Vagina (tissue), 2 donors: ENCODE measurements at places on chromosomes 3 and 15. TPM values are rescaled to one million over a fixed set of nuclear protein-coding genes. Genes with fewer than 3 reads are reported as not detected.

Gene PROK2
- 0.74 TPM for total RNA-seq

Gene OR4F15
- not detected for total RNA-seq

Gene IQCF5
- not detected for total RNA-seq

Gene CPLX3
- total RNA-seq, result not detected

Gene IFT80
- total RNA-seq, result 8.3 TPM

Gene VGLL3
- total RNA-seq, result 17.7 TPM

Gene HTR3E
- not detected for total RNA-seq

Gene EFHB
- total RNA-seq, result 0.49 TPM

Gene ROBO2
- total RNA-seq, result 11.0 TPM

DNA sequence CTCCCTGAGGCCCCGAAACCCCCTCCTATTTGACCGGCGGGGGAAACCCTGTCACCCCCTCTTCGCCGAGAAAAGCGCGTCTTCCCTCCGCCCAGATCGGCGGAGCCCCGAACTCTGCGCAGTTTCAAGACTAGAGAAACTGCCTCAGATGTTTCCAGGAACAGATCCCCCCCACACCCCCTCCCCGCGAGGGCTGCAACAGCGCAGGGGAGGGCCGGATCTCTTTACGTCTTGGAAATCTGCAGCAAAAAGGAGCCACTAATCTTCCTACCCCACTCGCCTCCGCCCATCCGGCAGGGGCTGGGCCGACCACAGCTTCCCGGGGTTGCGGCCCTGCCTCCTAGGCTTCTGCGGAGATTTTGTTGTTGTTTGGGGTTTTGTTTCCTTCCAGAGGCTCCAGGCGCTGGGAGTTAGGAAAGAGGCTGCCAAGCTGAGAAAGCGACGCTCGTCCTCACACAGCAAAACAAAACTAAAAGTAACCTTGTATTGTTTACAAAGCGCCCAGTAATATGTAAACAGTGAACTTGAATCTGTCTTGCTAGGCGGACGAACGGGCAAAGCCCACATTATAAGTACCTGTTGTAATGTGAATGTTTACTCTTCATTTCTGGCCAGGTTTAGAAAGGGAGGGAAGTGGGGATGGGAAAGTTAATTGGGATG is 2.2 kb downstream of the FOXB1 start:
- DNase-seq, result no peak

GRCh38 chr3:98012979-98013378 is 22.1 kb downstream of the GABRR3 start:
- DNase-seq, result no peak

DNA sequence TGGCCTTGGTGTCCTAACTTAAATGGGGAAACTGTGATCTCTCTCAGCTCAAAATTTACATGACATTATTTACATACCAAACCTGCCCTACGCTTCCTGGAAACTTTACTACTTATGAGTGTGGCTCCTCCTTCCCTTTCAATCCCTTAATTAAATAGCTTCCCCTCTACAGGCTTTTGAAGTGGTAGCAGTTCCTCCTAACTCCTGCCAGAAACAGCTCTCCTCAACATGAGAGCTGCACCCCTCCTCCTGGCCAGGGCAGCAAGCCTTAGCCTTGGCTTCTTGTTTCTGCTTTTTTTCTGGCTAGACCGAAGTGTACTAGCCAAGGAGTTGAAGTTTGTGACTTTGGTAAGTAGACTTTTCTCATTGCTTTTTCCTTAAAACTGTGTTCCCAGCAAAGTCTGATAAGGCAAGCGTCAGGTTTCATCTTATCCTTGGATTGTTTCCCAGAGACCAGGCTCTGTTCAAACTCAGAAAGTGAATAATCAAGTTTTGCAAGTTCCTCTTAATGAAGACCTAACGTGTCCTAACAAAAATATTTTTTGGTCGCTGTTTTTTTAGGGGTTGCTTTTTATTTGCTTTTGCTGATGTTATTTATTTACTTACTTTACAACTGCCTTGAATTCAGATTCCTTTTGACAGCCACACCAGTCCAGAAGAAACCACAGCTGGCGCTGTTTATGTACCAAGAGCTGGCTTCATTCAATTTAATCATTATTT is at the start of gene ACP3:
Gene ACP3, plus strand, starts transcription at position 179 of the 720 bp plus-strand sequence. Its CDS starts 50 bp downstream, at position 229.
- DNase-seq, result no peak

GRCh38 chr3:110343945-110344344 is 727.7 kb upstream of the NECTIN3 start:
- DNase-seq, result no peak

DNA sequence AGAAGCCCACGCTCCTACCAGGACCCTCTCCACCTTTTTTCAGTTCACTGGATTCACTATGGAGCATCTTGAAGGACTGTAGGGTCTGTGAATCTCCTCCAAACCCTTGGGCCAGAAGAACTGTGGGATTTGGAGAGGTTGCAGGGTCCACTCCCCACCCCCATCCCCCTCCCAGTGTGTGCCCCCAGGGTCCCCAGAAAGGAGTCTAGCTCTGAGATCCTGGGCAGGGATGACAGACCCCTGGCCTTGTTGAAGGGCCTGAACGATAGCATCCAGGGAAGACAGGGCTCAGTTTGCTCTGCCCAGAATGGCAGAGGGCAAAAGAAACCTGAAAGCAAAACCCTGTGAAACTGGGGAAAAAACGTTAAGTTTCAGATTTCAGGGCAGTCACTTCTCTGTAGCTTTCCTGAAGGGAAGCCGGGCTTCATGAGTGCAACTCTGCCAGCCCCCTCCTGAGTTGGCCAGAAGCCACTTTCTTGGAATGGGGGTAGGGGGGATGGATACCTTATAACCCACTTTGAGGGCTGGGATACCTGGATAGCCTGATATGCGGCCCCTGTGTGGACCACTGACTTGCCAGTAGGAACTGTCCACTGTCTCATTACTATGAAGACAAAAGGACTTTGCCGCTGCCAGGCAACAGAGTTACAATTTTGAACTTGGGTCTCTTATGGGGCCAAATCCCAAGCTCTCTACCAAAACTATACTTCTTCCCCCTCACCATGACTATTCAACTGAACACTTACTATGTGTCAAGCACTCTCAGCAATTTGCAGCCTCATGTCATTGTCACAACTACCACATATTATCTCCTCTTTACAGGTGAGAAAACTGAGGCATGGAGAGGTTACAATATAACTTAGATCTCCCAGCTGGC is 1.6 kb upstream of the CISH start:
- no peak for DNase-seq

DNA sequence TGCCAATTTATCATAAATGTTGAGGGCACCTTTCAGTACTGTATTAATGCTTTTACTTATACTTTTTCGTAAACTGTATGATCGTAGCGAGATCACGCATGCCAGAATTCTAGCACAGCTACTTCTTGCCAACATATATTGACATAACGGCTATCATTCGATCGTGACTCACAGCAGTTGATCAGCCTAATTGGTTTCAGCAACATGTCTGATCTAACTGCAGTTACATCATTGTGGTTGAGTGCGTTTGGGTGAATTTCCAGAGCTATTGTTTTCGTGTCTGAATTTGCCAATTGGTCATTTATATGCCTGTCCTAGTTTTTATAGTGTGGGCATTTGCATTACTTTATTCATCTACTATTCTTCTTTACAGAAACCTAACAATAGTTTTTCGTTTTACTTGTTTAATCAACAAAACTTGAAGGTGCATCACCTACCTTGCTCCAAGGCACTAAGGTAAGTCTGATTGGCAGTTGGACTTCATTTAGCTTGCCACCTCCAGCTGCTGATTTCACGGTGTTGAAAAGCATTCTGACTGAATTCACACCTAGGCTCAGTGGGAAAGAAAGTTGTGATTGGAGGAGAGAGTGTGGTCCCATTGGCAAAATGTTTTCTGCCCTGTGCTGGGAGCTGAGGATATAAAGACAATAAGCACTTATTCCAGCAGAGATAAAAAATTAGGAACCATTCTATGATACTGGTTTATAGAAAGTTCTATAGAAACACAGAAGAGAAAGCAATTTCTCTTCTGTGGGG is 120.9 kb upstream of the RGMA start:
- DNase-seq, result no peak

GRCh38 chr3:105158286-105158685 is 208.4 kb upstream of the ALCAM start:
- no peak for DNase-seq

GRCh38 chr3:29373131-29373680 is 92.3 kb downstream of the RBMS3 start:
- no peak for DNase-seq

DNA sequence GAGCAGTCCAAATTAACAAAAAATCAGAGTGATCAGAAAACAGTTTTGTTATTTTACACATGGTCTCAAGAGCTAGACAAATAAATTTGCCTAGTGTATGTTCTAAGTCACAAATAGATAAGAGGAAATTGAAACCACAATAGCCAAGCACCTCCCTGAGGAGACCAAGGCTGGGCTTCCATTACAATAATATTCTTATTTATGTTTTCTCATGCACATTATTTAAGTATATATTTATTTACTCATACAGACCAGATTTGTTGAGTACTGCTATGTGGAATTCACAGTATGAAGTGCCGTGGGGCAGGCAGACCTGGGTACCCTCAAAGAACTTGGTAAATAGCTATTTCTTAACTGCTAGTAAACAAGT is 242.3 kb upstream of the ICE2 start:
- no peak for DNase-seq

GRCh38 chr15:81785181-81785580 is 260.6 kb downstream of the MEX3B start:
- DNase-seq, result no peak

DNA sequence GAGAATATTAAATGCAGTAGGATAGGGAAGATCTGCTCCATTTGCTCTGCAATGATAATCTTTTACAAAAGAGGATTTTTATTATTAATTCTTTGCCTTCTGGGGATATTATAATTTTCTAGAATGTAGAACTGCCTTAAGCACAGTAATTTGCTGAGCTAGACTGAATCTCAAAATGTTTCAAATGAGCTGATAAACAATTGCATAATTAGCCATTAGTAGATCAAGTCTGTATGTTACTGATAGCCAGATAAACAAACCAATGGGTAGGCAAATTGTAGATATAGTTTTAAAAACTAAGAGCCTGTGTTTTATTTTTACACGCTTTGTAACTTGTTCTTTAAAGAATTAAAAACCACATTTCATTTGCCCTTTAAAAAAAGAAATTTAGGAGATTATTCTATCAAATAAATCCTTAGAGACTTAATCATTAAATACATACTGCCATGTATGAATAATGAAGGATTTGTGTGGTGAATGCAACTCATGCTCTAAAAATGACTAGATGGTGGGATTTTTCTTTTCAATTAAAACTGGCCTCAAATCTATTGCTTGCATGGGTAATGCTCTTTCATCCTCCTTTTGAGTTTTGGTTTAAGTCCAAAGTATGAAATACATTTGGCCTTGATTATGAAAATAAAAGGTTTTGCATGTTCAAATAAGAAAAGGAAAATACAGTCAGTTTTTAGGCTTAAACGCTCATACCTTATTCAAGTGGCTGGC is 32.6 kb upstream of the NANOGP8 start:
- no peak for DNase-seq

DNA sequence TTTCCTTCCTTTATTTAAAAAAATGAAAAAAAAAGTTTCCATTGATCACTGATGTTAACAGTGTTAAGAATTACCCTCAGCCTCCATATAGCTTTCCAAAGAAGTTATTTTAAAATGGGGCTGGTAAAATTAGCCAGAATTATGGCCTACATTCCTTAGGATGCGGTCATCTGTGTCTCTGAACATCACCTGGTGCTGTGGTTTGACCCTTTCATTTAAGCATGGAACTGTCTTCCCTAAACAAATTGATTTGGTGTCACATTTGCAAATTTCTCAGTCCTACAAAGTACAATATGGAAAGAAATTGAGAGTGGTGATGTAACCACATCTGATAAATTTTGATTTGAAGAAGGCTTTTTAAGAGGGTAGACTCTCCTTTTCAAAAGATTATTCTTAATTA is 40.3 kb upstream of the ZPLD1 start:
- DNase-seq, result no peak

- no peak for DNase-seq
Measured at GRCh38 chr3:86244905-86245304, 746.0 kb downstream of the VGLL3 start.

DNA sequence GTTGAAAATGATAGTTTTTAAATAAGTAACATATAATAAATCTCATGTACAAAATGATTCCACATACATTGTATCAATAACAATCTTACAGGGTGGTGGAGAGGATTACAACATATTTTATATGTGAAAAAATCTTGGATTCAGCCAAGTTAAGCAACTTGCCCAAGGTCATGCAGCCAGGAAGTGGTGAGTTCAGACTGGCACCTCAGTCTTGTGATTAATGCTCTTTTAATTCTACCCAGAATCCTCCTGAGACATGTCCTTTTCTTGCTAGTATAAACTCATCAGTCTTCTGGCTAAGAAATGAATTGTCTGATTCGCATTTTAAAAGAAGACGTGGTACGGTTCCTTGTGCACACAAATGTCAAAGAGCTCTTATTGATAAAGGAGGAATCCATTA is 4.5 kb upstream of the MYRIP start:
- no peak for DNase-seq

DNA sequence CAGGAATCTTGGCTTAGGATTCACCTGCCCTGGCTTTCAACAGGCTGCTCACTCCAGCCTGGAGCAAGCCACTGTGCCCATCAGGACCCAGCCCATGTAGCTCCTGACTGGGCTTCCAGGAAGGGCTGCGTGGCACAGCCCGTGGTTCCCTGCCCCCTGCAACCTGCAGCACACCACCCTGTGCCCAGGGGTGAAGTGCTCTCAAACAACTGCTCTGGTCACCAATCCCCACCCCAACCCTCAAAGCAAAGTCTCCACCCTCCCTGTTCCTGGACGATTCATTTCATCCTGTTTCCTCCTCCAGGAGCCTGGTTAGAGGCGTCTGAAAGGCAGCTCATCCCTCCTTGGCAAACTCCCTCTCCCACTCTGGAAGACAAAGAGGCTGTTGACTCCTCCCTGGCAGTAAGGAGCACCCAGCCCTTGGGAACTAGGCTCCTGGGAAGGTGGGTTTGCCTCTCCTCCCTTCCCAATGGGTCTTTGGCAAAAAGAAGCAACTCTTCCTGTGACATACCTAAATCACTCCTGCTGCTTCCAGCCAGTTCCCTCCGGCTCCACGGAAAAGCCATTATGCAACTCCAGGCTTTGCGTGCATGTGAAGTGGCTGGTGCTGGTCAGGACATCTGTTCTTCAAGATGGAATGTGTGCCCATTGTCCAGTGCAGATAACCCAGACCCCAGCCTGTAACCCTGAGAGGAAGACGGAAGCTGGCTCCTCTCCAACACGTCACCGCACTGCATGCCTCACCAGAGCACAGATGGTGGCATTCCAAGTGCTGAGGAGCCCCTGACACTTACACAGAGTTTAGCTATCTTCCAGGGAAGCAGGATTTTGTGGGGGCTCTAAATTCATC is 29.1 kb upstream of the VIPR1 start:
- DNase-seq, result no peak

- DNase-seq, result no peak
Measured at GRCh38 chr3:106609666-106610301, 741.0 kb upstream of the CBLB start.
